ENCODE measurements at places on chromosomes 5 and 9. TPM values are rescaled to one million over a fixed set of nuclear protein-coding genes. Genes with fewer than 3 reads are reported as not detected.

The CDC20B gene
- not detected for total RNA-seq

The CD180 gene
- total RNA-seq: 0.09 TPM

The CCDC127 gene
- 8.2 TPM for total RNA-seq

The SH3RF2 gene
- 6.7 TPM for total RNA-seq

The CARTPT gene
- total RNA-seq: not detected

The AOPEP gene
- total RNA-seq: 39.7 TPM

The ANP32B gene
- 17.0 TPM for total RNA-seq

The TMEM252 gene
- not detected for total RNA-seq

The PPP3R2 gene
- not detected for total RNA-seq

The SLC1A3 gene
- total RNA-seq: 3.7 TPM

The IFNK gene
- not detected for total RNA-seq

The SLC23A1 gene
- total RNA-seq: not detected

The SPOCK1 gene
- total RNA-seq: 174 TPM

The BARHL1 gene
- total RNA-seq: not detected

The SGCD gene
- 11.7 TPM for total RNA-seq

The EIF4E1B gene
- total RNA-seq: not detected

The CAVIN4 gene
- total RNA-seq: 1.4 TPM

The C5orf58 gene
- not detected for total RNA-seq

The RNF180 gene
- 3.4 TPM for total RNA-seq

All from fibroblast of the aortic adventitia (primary cell).